ENCODE measurements at places on chromosomes 6 and 20.

- no peak for DNase-seq
These were observed 15.8 kb downstream of the ANKRD60 start for GRCh38 chr20:58212636-58213035.

DNA sequence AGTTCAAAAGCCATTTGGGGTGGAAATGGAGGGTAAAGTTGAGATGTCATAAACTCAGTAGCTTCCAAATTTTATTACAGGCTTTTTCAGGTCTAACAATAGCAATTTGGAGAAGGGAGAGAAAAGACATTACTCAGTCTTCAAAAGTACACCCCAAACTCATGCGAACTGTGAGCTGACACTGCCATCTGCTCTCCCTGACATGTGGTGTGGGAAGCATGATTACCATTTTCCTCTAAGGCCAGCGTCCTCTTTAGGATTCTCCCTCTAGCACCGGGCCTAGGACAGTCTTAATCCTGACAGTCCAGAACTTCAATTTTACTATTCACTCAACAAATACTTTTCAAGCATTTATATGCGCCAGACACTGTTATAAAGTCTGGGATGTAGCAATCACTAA is 536.0 kb upstream of the JARID2 start:
- no peak for DNase-seq

GRCh38 chr6:157314705-157315321 is 8.5 kb downstream of the TMEM242 start:
- DNase-seq = no peak

- DNase-seq = no peak
These were observed 917.8 kb upstream of the ADGRB3 start for GRCh38 chr6:67717281-67717680.

DNA sequence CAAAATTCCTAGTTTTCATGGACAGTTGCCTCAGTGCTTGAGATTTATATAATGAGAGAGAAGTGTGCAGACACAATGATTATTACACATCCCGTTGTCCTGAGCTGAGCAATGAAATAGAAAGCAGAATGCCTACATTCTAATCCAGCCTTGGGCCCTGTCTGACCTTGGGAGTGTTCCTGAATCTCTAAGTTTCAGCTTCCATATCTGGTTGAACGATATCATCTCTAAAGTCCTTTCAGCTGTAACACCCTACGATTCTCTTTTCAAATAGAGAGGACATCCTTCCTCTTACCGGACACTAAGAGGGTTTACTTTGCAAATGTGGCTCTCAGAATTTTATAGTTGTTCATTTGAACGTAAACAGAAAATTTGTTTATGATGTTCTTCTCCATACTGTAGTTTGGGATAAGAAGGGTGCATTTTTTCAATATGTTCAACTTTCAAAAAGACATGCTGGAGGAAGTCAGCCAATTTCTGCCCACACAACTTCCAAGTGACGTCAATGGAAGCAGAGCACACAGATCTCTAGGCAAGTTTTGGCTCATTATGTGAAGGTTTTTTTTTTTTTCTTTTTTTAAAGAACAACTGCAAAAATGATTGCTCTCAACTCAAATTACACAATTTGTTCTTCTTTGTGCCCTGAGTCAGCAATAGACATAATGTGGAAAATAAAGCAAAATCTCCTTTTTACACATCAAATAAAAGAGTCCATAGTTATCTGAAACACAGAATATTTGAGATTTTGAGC is 50.4 kb downstream of the PDE7B start:
- no peak for DNase-seq

DNA sequence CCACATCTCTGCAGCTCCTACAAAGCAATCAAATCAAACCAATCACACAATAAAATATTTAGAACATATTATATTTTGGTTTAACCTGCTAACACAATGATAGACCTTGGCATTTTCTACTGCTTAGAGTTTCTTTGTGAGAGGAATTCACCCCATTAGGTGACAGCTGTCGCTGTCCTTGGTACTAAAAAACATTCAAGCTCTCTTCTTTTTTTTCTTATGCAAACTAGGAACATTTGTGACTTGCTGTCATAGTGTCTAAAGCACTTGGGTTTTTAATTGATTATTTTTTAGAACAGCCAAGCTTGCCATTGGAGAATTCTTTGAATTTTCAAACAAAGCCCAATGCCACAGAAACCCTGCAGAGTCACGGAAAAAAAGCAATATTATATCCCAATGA is 46.4 kb downstream of the CNR1 start:
- no peak for DNase-seq

DNA sequence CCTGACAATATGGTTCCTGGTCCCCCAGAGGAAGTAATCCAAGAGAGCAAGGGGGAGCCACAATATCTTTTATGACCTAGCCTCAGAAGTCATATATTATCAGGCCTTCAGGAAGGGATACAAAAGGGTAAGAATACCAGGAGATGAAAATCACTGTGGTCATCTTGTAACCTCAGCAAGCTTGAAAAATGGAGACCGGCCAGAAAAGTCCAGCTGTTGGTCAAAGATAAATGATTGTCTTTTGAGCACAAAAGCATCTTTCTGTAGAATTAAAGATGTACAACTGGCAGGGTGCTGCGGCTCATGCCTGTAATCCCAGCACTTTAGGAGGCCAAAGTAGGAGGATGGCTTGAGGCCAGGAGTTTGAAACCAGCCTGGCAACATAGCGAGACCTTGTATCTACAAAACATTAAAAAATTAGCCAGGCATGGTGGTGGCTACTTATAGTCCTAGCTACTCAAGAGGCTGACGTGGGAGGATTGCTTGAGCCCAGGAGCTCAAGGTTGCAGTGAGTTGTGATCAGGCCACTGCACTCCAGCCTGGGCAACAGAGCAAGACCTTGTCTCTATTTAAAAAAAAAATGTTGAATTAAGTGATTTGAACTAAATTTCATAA is 118.0 kb upstream of the MARCKS start:
- DNase-seq = no peak

GRCh38 chr20:16040742-16041141 is 532.5 kb downstream of the KIF16B start:
- no peak for DNase-seq

DNA sequence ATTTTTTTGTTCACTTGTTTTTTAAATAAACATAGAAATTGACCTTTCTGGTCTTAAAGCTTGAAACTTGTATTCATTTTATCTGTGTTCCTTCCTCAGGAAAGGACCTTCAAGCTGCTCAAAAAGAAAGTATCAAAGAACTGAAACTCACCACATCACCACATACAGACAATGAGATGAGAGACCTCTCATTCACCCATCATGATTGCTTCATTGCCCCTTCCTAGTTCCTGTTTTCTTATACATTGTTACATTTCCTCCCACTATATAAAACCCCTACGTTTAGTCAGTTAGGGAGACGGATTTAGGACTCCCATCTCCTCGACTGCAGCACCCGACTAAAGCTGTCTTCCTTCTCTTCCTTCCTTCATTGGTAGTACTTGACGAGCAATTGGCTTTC is 180.5 kb upstream of the OPRM1 start:
- no peak for DNase-seq

Measured in NCI-H1694 (cell line).